ENCODE measurements at places on chromosomes 4 and X.

GRCh38 chr4:169414913-169415312 is 144.2 kb upstream of the SH3RF1 start:
- no peak for DNase-seq

- no peak for DNase-seq
Observed at GRCh38 chr4:79083406-79084010, 144.3 kb upstream of the PAQR3 start.

DNA sequence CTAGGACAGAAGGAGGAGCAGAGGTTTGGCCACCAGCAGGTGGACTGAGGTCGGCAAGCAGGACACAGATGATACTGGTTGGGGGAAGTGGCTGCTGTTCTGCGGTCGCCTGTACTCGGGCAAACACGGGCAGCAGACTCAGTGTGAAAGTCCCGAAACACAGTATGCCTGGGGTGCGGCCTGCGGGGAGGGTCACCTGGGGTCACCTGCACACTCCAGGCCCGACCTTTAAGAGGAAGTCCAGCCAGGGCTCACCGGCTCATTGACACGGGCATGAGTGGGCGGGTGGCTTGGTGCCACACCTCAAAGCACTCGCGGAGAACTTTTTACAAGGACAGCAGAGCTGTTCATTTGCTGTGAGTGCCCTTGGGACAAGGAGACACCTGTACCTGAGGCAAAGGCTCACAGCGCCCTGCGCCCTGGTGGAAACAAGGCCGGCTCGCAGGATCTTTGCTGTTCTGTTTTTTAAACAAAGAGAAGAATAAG is 71.5 kb upstream of the MXD4 start:
- peak; percentile 56 for DNase-seq

DNA sequence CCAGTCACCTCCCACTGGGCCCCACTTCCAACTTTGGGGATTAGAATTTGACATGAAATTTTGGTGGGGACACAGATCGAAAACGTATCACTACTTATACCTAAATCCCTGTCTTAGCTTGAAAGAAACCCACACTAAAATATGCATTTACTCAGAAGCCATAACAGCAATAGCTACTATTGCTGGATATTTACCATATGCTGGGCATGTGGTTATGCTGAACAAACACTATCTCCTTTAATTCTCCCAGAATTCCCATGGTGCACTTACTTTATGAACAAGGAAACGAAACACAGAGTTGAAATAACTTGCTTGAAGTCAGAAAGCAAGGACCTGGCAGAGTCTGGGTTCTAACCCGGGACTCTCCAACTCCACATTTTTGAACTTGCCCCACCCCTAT is 39.3 kb downstream of the CYTL1 start:
- DNase-seq = no peak

GRCh38 chrX:94123062-94123461 is 449.1 kb downstream of the FAM133A start:
- no peak for DNase-seq

- DNase-seq = no peak
Observed at GRCh38 chrX:38489341-38489740, 72.0 kb upstream of the TSPAN7 start.
